ENCODE measurements at places on chromosomes 16 and 17.
A peak's percentile ranks its signal among the peaks of the same experiment; 100 is the strongest.

DNA sequence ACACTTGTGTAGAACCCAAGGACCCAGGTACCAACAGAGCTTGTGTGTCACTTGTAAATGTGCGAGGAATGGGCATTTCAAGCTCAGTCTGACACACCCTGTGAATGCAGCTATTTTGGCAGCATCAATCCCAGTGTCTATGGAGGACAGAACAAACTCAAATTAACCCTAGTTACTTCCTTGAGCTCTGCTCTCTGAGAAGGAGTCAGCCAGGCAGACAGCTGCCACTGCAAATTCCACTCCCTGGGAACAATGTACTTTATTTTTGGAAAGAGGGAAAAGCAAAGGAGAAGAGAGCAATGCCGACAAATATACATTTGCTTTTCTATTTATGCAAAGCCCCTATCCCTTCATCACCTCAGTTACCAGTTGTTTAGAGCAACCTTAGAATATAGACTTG lies 48.4 kb upstream of the NOG start:
- H3K4me3 ChIP-seq: no peak overlapping the region

GRCh38 chr16:10107081-10107480 lies 75.1 kb downstream of the GRIN2A start:
- no peaks in the 10 kb centered on the region for H3K4me1 ChIP-seq
- no peaks in the 10 kb centered on the region for H3K36me3 ChIP-seq
- no peak overlapping the region for H3K27ac ChIP-seq
- DNase-seq: no peak
- no peaks in the 10 kb centered on the region for H3K27me3 ChIP-seq

DNA sequence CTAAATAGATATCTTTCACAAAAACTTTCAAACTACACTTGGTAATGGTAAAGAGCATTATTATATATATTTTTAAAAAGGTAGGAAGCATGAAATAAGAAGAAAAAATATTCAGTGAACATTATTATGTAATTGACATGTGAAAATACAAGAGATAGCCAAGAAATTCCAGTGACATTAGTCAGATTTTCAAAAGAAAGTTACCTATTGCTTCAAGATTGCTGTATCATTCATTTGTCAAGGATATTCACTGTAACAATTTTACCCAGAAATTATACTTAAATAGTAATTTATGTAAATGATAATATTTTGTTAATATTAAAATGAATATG lies 350.2 kb downstream of the KIF2B start:
- H3K27me3 ChIP-seq: no peaks in the 10 kb centered on the region
- no peaks in the 10 kb centered on the region for H3K4me1 ChIP-seq
- DNase-seq: no peak
- no peak overlapping the region for H3K4me3 ChIP-seq
- H3K27ac ChIP-seq: no peak overlapping the region

DNA sequence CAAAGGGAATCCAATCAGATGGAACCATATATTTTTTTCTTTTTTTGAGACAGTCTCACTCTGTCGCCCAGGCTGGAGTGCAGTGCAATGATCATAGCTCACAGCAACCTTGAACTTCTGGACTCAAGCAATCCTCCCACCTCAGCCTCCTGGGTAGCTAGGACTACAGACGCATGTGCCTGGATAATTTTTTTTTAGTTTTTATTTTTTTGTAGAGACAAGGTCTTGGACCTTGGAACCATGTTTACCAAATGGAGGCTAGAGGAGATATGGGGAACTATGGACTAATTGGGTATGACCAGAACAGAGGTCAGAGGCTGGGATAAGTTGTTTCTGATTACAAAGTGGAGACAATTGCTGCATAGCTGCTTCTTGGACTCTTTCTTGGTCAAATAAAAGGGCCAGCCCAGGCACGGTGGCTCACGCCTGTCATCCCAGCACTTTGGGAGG lies 41.2 kb upstream of the ADCY9 start:
- no peak overlapping the region for H3K27ac ChIP-seq
- H3K27me3 ChIP-seq: no peaks in the 10 kb centered on the region
- no peaks in the 10 kb centered on the region for H3K36me3 ChIP-seq
- H3K4me3 ChIP-seq: no peak overlapping the region
- DNase-seq: no peak
- H3K4me1 ChIP-seq: no peaks in the 10 kb centered on the region

GRCh38 chr16:52050418-52050817 lies 496.5 kb downstream of the TOX3 start:
- no peak overlapping the region for H3K27ac ChIP-seq
- no peak for DNase-seq
- H3K36me3 ChIP-seq: no peaks in the 10 kb centered on the region
- H3K27me3 ChIP-seq: no peaks in the 10 kb centered on the region

GRCh38 chr16:10877472-10877946 lies 507 bp downstream of the CIITA start:
- no peak overlapping the region for H3K4me3 ChIP-seq
- no peak for DNase-seq
- no peaks in the 10 kb centered on the region for H3K4me1 ChIP-seq
- H3K27me3 ChIP-seq: no peaks in the 10 kb centered on the region
- H3K36me3 ChIP-seq: no peaks in the 10 kb centered on the region

- no peaks in the 10 kb centered on the region for H3K27me3 ChIP-seq
- no peak overlapping the region for H3K27ac ChIP-seq
- H3K4me1 ChIP-seq: no peaks in the 10 kb centered on the region
- no peak for DNase-seq
- no peak overlapping the region for H3K4me3 ChIP-seq
These were observed 22.9 kb downstream of the BANP start for GRCh38 chr16:87974178-87974577.

DNA sequence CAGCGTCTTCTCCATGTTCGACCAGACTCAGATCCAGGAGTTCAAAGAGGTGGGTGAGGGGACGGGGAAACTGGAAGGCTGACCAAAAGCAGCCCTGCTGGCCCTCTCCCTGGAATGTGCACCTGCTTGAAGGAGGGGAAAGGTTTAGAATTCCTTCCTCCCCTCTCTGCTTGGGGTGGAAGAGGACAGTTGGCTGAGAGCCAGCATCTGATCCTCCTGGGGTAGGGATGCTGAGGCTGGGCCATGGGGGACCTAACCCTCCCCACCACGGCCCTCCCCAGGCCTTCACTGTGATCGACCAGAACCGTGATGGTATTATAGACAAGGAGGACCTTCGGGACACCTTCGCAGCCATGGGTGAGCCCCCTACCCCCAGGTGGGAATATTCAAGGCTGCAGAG lies 1.3 kb downstream of the MYL11 start:
- peak; percentile 12 for DNase-seq
- no peak overlapping the region for H3K4me3 ChIP-seq
- H3K36me3 ChIP-seq: no peaks in the 10 kb centered on the region
- peaks cover 9% of the 10 kb centered on the region for H3K4me1 ChIP-seq

DNA sequence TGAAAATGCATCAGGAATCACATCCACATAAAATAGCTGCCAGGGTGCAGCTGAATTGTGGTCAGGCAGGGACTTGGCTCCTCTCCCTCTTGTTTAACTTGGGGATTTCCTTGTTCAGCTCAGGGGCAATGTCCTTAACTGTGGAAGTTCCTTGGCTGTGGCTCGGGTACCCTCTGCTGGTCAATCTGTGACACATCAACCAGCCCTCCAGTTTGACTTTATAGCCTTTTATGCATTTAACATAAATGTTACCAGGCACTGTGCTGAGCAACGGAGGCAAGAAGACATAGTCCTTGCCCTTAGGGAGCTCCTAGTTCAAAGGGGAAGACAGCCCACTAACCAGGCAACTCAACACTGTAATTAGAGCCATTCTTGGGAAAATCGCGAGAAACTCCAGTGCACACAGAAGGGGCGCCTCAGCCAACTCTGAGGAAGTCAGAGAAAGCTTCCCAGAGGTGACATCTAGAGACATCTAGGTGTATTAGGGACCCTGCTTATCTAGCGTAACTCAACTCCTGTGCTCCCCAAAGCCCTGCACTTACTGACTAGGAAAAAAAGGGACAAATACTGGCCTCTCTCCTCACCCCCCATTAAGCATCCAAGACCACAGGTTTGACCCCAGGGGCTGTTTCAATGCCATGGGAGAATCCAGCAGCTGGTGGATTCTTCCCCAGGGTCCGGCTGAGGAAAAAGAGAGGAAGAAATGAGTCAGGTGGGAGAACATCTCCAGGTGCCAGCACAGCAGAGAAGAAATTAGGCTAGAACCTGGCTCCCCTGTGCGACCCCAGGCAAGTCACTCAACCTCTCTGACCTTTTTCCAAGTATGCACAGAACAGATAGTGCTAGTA lies 17.3 kb upstream of the EEF2K start:
- peak; percentile 59 for DNase-seq
- no peaks in the 10 kb centered on the region for H3K27me3 ChIP-seq
- no peak overlapping the region for H3K4me3 ChIP-seq
- peaks cover 5% of the 10 kb centered on the region for H3K4me1 ChIP-seq
- H3K27ac ChIP-seq: peak overlapping the region; percentile 94

DNA sequence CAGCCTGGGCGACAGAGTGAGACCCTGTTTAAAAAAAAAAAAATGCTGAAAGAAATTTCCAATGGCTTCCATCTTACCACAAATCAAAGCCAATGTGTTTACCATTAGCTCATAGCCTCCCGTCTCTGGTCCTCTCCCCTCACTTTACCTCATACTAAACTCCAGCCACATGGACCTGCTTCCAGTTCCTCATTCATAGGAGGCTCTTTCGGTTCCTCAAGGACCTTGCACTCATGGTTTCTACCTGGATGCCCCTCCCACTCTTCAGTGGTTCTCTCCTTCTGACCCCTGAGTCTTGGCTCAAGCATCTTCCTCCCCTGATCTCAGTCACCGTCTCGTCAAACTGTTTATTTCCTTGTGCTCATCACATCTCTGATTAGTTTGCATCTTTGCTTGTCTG lies 3.8 kb upstream of the DEF8 start:
- H3K27me3 ChIP-seq: no peaks in the 10 kb centered on the region
- no peak overlapping the region for H3K4me3 ChIP-seq
- no peaks in the 10 kb centered on the region for H3K36me3 ChIP-seq
- H3K27ac ChIP-seq: no peak overlapping the region

GRCh38 chr17:72660274-72661115 lies 432.0 kb downstream of the SLC39A11 start:
- H3K27me3 ChIP-seq: no peaks in the 10 kb centered on the region
- H3K27ac ChIP-seq: no peak overlapping the region
- H3K4me1 ChIP-seq: no peaks in the 10 kb centered on the region
- no peaks in the 10 kb centered on the region for H3K36me3 ChIP-seq
- DNase-seq: no peak
- no peak overlapping the region for H3K4me3 ChIP-seq

- H3K27ac ChIP-seq: no peak overlapping the region
- no peak for DNase-seq
- no peaks in the 10 kb centered on the region for H3K4me1 ChIP-seq
- H3K4me3 ChIP-seq: no peak overlapping the region
- H3K36me3 ChIP-seq: no peaks in the 10 kb centered on the region
These were observed 53.4 kb downstream of the NF1 start for GRCh38 chr17:31148205-31148604.

DNA sequence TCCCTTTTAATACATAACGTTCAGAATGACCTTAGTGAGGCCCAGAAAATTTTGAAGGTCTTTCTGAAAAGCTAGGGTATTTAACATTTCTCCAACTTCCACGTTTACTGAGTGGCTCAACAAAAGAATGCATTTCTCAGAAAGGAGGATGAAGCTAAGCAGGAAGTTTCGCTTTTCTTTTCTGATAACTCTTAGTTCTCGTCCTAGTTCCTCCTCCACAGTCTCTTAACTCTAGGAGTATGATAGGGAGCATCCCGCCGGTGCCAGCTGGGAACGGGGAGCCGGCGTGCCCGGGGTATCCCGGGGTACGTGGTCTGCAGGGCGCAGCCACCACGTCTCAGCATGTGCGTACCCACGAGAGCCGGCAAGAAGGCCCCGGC lies 363 bp downstream of the KARS1 start:
- H3K4me3 ChIP-seq: peak overlapping the region; percentile 95
- H3K27ac ChIP-seq: peak overlapping the region; percentile 94
- no peaks in the 10 kb centered on the region for H3K27me3 ChIP-seq
- DNase-seq: no peak
- peaks cover 14% of the 10 kb centered on the region for H3K4me1 ChIP-seq
- H3K36me3 ChIP-seq: no peaks in the 10 kb centered on the region

DNA sequence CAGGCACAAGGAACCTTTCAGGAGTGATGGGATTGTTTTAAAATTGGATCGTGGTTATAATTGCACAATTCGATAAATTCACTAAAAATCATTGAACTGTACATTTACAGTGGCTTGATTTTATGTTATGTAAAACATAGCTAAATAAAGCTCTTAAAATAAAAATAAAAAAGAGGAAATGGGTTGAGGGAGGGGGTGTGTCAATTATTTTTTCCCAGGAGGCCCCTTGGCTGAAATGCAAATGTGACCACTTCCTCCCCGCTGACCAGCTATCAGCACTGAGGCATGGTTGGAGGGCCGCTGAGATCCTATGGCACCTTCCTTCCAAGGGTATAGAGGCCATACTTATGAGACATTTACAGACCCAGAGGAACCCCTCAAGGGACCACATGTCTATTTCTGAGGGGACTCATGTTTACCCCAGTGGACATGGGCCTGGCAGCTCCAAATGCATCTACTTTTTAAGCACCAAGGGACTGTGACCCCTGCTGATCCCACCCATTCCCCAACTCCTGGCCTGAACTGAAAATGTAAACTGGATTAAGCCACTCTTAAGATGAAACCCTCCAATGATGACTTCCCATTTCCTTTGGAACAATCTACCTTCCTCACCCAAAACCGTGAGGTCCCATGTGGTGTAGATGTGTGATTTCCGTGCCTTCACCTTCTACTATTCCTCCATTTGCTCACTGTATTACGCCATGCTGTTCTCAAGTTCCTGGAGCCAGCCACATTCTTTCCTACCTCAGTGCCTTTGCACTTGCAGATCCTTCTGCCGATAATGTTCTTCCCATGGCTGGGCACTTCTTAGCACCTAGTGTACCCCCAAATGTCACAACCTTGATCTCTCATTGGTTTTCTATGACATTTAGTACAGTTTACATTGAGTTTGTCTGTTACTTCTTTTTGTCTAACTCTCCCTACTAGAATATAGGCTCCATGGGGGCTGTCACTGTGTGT lies 2.8 kb upstream of the IL21R start:
- H3K4me1 ChIP-seq: no peaks in the 10 kb centered on the region
- no peak for DNase-seq
- H3K36me3 ChIP-seq: no peaks in the 10 kb centered on the region
- H3K27ac ChIP-seq: no peak overlapping the region

GRCh38 chr17:75856062-75856756 lies 1.1 kb upstream of the WBP2 start:
- H3K4me3 ChIP-seq: peak overlapping the region; percentile 64
- H3K27me3 ChIP-seq: no peaks in the 10 kb centered on the region
- H3K36me3 ChIP-seq: no peaks in the 10 kb centered on the region
- peak overlapping the region; percentile 96 for H3K27ac ChIP-seq

DNA sequence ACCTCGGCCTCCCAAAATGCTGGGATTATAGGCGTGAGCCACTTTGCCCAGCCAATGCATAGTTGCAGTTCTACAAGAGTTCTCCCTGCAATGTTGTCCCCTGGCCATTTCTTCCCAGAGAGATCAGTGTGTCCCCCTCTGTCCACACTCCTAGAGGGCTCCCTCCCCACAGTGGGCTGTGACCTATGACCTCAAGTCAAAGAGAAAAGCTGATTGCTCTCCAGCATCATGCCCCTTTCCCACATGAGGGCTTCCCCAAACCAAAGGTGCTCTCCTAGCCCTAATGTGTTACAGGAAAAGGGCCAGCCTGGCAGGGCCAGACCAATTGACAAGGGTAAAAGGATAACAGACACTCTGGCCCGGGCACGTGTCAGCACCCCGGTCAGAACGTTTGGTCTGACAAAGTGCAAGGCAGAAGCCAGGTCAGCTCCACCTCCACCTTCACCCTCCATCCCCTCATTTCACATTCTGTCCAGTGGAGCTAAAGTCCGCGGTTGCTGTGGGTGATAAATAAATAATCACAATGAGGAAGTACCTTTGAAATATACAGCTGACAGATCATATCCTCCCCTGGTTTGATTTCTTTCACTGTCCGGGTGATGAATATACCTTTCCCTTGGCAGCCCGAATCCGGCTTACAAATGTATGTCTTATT lies 17.8 kb downstream of the TTLL6 start:
- no peaks in the 10 kb centered on the region for H3K36me3 ChIP-seq
- H3K4me1 ChIP-seq: no peaks in the 10 kb centered on the region
- H3K27me3 ChIP-seq: no peaks in the 10 kb centered on the region
- H3K27ac ChIP-seq: no peak overlapping the region

All from ovary (tissue), 10 donors.